AG08395 (cell line): ENCODE measurements at places on chromosomes 6 and 20.

DNA sequence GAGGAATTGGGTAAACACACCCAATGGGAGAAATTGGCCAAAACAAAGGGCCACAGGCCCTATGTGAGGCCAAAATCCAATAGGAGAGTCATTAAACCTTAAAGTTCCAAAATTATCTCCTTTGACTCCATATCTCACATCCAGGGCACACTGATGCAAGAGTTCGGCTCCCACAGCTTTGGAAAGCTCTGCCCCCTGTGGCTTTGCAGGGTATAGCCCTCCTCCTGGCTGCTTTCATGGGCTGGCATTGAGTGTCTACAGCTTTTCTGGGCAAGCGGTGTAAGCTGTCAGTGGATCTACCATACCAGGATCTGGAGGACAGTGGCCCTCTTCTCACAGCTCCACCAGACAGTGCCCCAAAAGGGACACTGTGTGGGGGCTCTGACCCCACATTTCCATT lies 160.5 kb downstream of the ADGRG6 start:
- DNase-seq = no peak

GRCh38 chr6:158703111-158703836 lies 53.4 kb downstream of the SYTL3 start:
- no peak for DNase-seq

- peak; percentile 37 for DNase-seq
Observed at GRCh38 chr6:158377860-158378259, 65.6 kb downstream of the TULP4 start.

DNA sequence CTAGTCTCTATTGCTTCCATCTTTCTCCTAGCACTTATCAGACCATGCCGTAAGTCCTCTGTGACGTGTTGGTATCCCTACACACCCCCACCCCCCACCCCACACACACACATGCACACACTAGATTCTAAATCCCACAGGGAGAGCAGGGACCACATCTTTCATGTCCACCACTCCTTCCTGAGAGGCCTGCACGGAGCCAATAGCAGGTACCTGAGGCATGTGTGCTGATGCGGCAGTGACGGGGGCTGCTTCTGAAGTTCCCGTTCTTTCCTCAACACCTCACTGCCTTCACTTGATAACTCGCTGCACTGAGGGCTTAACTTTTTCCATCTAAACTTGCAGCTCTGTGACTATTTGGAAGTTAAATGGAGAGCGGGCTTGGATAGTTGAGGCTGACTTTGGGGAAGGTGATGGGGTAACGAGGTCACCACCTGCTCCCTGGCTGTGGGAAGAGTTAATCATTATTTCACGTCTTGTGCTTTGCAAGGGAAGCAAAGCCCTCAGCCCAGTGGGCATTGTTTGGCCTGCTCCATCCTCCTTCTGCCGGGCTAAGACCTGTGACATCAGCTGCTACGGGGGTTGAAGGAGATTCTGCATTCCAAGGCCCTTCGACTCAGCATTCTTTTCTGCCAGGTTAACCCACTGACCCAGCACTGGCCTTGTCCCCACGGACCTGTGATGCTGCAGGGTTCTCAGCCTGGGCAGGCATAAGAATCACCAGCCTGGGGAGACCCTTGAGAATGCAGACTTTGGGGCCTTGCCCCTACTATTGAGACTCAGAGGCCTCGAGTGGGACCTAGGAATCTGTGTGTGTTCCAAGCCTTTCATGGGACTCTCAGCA lies 187.8 kb downstream of the ANKRD60 start:
- no peak for DNase-seq

GRCh38 chr20:59749301-59749700 lies 145.0 kb downstream of the PHACTR3 start:
- peak; percentile 91 for DNase-seq

DNA sequence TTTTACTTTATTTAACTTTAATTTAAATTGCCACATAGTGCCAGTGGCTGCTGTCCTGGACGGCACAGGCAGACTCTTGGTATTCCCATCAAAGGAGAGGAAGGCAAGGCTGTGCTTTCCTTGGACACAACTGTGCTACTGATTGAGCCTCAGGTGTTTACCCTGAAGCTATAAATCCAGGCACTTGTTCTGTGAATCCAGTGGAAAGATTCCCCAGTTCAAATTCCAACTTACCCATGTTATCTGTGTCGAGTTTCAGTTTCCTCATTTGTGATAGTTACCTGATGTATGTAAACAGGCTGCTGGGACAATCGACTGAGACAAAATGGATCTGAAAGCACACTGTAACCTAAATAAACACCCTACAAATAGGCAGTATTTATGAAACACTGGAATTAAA lies 57.2 kb downstream of the PLAGL1 start:
- DNase-seq = no peak

- no peak for DNase-seq
Observed at GRCh38 chr20:35934050-35934449, 20.3 kb downstream of the SCAND1 start.

DNA sequence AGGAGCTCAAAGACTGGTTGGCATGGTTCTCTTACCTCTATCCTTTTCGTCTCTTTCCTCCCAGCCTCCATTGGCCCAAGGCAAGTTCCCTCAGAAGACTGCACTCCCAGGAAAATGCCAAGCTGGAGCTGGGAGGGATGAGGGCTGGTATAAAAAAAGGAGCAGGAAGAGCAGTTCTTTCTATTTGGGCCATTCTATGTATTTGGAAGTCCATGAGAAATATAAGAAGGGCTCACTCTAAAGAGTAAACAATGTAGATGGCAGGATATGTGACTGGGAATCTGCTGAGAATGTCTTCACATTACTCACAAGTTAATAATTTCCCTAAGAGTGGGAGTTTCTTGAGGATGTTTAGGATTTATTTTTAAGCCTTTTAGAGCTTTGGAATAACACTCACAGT lies 36.6 kb upstream of the ADTRP start:
- peak; percentile 33 for DNase-seq

DNA sequence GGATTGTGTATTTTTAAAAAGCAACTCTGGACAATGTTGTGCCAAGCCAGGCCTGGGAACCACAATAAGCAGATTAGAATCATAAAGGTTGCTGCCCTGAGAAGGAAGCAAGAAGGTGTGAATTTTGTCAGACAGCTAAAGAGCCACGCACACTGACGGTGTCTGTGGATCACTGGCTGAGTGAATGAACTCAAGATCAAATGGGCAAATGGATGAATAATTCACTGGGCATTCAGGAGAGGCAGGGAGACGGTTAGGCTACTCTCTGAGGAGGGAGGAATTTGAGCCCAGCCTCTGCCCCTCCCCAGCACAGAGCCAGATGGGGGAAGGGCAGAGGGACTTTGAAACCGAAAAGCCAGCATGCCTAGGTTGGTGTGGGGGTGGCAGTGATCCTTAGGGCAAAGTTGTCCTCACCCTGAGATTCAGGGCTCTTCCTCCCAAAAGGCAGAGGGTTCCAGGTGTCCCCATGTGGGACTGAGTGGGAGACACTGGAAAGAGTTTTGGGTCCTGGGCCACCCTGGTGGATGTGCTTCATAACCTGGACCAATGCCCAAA lies 19.5 kb upstream of the SLC22A7 start:
- DNase-seq = peak; percentile 50

DNA sequence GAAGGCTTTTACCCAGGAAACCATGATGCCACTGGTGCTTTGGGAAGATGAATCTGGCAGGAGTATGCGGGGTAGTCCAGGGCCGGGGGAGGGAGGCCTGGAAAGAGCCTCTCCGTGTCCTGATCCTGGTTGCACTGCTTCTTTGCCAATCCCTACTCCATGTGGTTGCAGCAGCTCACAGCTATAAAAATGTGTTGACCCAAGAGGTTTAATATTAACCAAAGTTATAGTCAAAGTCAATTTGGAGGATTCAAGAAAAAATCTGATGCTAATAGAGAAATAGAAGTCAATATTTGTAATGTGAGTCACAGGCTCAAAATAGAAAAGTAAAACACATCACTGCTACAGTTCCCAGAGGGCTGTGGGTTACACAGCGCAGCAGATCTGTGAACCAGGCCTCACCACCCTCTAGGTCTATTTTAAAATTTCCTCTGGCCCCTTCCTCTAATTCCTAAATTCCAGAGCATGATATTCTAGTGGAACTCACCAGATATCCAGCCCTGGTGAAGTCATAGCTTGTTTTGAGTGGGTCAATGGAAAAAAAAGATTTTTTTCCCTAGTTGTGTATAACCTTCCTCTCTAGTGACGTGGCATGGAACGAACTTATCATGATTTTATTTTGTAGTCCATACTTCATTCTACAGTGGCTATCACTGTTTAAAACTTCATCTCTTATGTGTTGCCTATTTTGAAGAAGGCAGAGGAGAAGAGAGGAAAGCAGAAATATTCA lies 63.2 kb upstream of the BMP2 start:
- peak; percentile 79 for DNase-seq

- DNase-seq = peak; percentile 79
Observed at GRCh38 chr20:16929756-16930155, 181.6 kb downstream of the OTOR start.

DNA sequence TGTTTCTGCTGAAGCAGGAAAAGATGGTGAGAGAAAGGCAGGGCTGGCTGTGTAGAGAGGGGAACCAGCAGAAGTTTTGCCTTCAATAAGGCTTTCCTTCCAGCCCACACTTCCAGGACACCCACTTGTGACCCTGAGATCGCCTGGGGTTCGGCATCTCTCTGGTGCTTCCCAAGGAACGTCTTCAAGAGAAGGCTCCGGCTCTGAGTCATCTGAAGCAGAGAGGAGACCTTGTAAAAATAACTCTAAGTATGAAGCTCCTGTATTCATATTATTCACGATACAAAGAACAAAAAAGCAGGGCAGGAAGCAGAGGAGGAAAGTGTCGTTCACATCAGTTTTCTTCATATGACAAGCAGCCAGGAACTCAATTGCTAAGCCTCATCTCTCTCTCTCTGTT lies 95.4 kb upstream of the MRPS10 start:
- DNase-seq = peak; percentile 27

DNA sequence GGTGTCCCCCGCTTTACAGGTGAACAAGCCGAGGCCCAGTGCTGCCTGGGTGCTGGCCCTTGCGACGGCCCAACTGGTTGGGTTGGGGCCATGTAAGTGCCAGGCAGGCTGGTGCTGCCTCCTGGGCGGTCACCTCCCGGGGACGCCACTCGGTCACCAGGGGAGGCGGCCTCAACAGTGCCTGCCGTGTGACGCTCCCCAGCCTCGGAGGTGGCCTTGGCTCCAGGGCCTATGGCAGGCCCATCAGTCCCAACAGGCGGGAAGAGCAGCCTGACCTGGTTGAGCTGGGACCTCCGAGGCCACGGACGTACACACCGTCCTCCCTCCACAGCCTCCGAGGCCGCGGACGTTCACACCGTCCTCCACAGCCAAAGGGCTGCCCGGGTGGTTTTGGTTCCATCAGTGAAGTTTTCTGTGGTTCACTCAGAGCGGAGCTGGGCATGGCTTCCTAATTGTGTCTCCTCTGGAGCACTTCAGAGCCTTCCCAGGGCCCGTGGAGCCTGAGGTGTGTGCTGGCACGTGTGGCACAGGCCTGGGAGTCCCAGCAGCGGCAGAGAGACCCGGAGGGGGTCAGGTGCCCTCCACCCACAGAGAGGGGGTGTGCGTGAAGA lies 19.3 kb upstream of the SLCO4A1 start:
- DNase-seq = no peak

- no peak for DNase-seq
Observed at GRCh38 chr20:32129863-32130262, 20.3 kb downstream of the TM9SF4 start.

DNA sequence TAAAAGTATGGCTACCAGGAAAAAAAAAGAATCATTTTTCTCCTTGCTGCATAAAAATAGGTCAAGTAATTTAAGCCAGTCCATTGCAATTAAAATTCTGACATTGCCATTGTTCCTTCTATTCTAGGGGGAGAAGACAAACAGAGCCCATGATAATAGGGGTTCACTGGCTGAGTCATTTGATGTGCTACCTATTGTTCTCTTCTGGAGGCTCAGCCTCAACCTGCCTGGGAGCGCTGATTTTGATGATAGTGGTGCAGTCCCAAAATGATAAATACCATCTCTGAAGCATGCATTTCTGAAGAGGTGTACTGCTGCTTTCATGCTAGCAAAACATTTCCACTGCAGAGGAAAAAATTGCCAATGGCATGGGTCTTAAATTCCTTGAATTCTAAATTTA lies 5.8 kb downstream of the CITED2 start:
- DNase-seq = peak; percentile 5

- DNase-seq = no peak
Observed at GRCh38 chr6:136166815-136167214, 83.3 kb downstream of the MTFR2 start.

GRCh38 chr6:163643866-163644265 lies 229.3 kb downstream of the QKI start:
- DNase-seq = no peak
